Prostate gland (tissue), 2 donors: ENCODE measurements at places on chromosomes 6 and 20. TPM values are rescaled to one million over a fixed set of nuclear protein-coding genes. Genes with fewer than 3 reads are reported as not detected.

DBNDD2 gene
- total RNA-seq, result 33.7 TPM

- no peak for DNase-seq
Measured at GRCh38 chr20:13898012-13898612, 92.3 kb downstream of the SEL1L2 start.

DNA sequence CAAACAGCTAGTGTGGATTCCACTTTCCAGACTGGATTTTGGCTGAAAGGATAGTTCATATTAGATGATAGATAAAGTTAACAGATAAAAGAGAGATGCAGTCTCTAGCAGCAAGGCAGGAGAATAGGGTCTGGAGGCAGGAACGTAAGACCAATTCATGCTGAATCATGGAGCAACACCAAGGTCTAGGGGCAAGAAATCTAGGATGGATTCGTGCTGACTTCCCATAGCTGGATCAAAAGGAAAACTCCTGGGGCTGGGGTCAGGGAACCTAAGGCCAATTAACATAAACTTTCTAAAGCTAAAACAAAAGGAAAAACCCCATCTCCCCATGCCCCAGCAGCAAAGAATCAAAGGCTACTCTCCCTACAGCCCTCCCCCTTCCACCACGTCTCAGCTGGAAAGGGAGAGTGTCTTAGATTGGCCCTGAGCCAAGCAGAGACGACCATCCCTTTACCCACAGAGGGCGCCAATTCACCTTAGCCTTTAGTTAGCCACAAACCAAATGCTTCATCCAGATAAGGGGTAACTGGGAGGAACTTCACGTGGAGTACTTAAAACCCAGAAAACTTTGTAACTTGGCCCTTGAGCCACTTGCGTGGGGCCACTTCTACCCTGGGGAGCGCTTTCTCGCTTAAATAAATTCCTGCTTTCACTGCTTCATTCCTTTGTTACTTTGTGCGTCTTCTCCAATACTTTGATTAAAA, 7.6 kb downstream of the TREM1 start:
- DNase-seq, result peak; percentile 24

GRCh38 chr20:3173610-3174441, 477 bp upstream of the LZTS3 start:
- DNase-seq, result peak; percentile 84

DNA sequence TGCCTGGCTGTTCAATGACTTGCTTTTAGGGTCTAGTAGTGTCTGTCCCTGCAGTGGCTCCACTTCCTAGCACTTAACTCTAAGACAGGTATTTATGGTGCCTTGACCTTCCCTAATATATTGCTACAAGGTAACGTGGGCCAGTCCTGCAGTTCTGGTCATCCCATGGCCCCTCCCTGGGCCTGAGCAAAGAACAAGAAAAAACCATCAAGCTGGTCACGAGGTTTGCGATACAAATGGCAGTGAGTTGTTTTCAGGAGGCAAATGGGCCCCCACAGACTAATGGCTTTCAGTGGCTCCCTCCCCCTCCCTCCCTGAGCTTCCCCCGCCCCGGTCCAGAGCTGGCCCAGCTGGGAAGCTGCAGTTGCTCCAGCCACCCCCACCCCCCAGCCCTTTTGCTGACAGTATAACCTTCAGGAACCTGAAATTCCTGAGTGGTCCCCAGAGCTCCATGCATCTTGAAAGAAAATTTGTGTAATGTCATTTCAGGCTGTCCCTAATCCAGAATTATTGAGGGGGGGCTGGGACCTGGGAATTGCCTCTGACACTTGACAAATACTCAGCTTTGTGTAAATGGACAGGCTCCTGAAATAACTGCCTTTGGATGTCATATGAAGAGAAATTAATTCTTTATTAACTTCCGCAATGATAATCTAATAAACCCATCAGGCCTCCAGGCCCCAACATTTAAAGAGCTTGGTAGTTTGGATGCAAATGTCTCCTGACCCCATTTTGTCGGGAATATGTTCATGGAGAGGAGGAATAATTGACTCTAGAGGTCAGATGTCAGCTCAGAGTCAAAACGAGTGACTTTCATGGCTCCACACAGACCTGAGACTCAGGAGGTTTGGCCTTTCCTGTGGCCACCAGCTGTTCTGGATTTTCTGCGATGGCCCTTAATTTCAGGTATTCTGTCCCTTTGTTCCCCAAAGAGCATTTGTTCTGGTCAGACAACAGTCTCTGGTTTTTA, 153.2 kb upstream of the TOP1 start:
- DNase-seq, result no peak

DNA sequence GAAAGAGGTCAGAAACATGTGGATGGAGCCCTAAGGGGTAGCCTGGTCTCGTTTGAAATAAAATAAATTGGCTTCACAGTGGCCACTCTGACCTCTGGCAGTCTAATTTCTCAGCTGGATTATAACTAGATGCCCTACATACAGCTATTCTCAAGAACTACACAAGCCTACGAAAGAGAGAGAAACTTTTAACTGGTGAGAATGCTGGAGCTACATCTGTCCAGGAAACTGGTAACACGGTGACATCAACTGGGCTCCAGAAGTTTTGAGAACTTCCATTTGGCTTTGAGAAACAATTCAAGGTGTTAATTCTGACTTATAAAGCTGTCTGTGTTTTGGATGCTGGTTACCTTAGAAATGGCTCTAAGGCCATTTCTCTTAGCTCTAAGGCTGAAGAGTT, 187.3 kb upstream of the TENT5A start:
- DNase-seq, result no peak

- DNase-seq, result no peak
Measured at GRCh38 chr6:37382994-37383765, 29.4 kb downstream of the RNF8 start.

DNA sequence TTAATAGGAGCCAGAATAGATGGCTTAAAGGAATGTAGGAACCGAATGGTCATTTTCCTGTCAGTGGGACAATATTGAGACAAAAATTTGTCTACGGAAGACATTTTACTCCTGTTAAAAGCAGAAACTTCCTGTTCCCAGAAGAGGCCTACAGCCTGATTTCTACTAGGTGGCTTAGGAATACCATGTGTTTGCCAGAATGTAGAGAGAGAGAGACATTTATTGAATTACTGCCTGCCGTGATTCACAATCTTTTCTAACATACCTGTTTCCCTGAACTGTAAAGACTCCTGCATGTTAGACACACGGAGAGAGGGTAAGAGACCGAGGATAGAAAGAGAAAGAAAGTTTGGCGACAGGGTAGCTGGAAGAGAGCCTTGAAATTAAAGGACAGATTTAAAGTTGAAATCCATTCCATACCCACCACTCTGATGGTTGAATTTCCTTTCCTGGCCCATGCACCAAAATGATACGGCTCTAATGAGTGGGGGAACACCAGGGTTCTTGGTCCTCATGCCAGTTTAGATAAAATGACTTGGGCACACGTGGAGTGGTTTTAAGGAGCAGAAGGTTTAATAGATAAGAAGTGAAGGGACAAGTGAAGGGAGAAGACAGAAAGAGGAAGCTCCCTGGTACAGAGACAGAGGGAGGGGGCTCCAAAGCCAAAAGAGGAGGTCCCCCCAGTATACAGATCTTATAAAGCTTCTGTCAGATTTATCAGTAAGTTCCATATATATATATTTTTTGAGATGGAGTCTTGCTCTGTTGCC, 22.5 kb downstream of the NCOA3 start:
- no peak for DNase-seq

GRCh38 chr20:47875297-47876025, 90.2 kb upstream of the SULF2 start:
- no peak for DNase-seq
